Natural killer cell (primary cell): ENCODE measurements at places on chromosomes 16 and 17. TPM values are rescaled to one million over a fixed set of nuclear protein-coding genes. Genes with fewer than 3 reads are reported as not detected.

CHD9 gene
- 85.2 TPM for total RNA-seq

GRCh38 chr16:54212893-54213292 lies 73.7 kb downstream of the IRX3 start:
- DNase-seq: no peak

UBE2Z gene
- total RNA-seq: 89.0 TPM

GRCh38 chr17:2786176-2786881 lies 9.9 kb upstream of the RAP1GAP2 start:
- peak; percentile 93 for DNase-seq

DNA sequence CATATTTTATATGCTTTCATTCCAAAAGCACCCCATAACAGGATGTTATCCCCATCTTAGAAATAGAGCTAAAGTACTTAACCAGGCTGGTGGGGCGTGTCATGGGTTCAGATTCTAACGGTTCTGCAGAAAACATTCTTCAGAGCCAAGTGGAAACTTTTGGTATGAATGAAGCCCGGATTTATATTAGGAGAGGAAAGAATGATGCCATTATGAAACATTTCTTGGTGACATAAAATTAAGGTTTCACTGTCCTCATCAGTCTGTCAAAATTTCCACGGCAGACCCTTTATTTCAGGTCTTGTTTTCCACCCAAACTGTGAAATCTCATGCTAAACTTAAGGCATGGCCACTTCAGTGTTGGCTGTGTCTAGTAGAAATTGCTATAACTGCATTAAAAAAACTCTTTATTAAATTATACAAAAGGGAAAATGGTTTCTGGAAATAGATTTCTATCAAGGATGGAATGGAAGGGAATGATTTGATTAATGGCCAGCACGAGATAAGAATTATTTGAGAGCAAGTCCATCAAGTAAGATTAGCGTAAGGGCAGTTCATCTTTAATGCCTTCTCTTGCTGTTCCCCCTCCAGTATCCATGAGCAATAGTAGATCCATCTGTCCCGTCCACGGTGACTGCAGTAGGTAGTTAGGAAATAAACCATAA lies 11.7 kb downstream of the PRKCA start:
- DNase-seq: no peak

- DNase-seq: no peak
Observed at GRCh38 chr17:43645765-43646481, 15.8 kb downstream of the MEOX1 start.

DNA sequence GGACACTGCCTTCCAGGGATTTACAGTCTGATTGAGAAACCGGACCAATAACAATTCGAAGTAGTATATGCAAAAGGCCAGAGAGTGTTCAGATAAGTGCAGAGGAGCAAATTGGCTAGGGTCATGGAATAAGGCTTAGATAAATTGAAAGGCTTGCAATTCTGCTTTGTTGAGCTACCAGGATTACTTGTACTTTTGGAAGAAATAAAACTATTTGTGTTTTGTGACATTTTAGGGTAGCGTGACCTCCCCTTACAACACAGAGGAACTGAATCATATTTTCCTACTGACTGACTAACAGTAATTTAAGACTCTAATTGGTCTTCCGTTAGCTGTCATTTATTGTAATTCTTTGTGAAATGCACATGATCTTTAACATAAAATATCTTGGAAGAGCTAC lies 104.7 kb downstream of the PITPNC1 start:
- no peak for DNase-seq

GDPD1 gene
- total RNA-seq: 4.0 TPM

DNA sequence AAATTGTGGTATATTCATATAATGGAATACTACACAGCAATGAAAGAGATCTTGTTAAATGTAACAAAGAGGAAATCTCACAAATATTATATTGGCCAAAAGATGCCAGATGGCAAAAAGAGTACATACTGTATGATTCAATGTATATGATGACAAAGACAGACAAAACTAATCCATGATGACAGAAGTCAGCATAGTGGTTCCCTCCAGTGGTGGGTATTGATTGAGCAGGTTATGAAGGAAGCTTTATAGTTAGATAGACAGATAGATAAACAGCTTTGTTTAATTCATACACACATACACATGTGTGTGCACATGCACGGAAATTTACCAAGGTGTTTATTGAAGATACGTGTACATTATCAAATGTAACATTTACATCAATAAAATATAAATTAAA lies 74.4 kb upstream of the SMIM36 start:
- DNase-seq: no peak

BAIAP2 gene
- 12.3 TPM for total RNA-seq

GRCh38 chr17:16909472-16910246 lies 62.3 kb downstream of the TNFRSF13B start:
- DNase-seq: no peak

DNA sequence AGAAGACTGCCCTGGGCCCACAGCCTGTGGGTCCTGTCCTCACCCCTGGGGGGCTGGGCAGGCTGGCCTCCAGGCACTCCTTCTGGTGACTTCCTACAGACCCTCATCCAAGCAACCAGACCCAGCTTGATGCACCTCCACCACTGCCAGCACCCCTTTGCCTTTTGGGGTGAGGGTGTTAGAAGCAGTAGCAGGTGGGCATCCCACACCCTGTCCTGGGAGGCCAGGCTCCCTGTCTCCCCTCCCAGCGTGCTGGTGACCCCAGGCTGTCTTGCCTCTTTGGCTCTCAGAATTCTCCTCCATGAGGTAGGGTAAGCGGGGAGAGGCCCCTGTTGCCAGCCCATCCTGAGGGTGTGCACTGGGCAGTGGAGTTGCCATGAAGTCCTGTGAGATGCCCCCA lies 33.4 kb downstream of the B9D1 start:
- no peak for DNase-seq

RPS6KB1 gene
- total RNA-seq: 85.0 TPM

- DNase-seq: no peak
Observed at GRCh38 chr17:78174346-78174869, 6.0 kb downstream of the SYNGR2 start.
